ENCODE measurements at places on chromosomes 11 and 22.

- no peak for DNase-seq
Measured at GRCh38 chr11:36271794-36272407, 17.3 kb downstream of the COMMD9 start.

- DNase-seq: no peak
Measured at GRCh38 chr22:36257948-36258670, 5.2 kb downstream of the APOL1 start.

DNA sequence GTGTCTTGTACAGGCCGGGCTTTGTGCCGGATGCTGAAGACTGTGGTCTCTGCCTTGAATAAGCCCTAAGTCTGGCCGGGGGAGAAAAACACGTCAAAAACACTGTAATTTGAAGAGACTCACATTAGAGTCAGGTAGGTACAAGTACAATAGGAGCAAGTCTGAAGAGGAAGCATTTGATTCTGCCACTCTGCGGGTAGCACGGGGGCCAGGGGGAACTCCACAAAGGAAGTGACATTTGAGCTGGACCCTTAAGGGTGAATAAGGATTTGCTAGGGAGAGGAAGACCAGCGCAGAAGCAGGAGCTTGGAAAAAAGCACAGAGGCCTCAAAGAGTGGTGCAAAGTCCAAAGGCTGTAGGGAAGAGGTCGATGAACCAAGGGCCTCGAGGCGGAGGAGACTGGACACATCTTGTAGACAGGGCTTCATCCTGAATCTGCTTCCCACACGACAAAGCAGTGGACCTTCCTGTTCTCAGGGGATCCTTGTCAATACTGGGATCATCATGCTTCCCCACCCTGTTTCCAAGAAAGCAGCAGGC lies 38.7 kb downstream of the BUD13 start:
- DNase-seq: no peak

- no peak for DNase-seq
Measured at GRCh38 chr11:41119484-41119883, 340.0 kb downstream of the LRRC4C start.

DNA sequence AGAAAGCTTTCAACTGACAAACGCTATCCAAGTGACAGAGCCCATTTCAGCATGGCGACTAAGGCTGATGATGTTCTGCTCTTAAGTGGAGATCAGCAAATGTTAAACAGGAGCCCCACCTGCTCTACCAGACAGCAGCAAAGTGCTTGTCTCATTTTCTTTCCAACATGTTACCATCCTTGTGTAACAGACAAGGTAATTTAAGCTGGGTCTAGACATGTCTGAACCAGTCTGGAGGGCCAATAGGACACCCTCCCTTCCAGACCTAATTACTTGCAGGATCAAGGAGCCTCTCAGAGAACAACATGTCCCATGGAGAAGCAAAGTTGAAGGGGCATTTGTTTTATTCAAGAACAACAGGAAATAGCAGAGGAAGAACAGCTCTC lies 3.9 kb upstream of the LMO2 start:
- DNase-seq: no peak

DNA sequence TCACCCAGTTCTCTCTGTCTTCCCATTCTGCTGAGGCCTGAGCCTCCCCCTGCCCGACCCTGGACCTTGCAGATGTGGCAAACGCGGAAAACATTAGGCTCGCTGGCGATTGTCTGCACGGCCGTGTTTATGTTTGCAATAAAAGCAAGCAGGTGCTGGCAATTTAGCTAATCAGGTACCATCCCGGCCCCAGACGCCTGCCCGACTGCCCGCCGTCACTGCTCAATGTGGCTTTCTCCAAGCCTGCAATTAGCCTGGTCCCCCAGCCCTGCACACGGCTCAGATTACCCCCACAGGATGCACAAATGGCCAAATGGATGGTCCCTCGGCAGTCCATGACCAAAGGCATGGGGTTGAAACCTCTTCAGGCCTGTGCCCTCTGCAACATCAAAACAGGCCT lies 259.7 kb downstream of the MN1 start:
- no peak for DNase-seq

GRCh38 chr22:44224166-44224565 lies 43.4 kb downstream of the PARVG start:
- DNase-seq: no peak

GRCh38 chr22:27185760-27186302 lies 528.4 kb downstream of the MIAT start:
- no peak for DNase-seq

- no peak for DNase-seq
Measured at GRCh38 chr11:109046284-109046992, 375.6 kb upstream of the C11orf87 start.

- DNase-seq: no peak
Measured at GRCh38 chr11:35390737-35391682, 28.3 kb downstream of the SLC1A2 start.

DNA sequence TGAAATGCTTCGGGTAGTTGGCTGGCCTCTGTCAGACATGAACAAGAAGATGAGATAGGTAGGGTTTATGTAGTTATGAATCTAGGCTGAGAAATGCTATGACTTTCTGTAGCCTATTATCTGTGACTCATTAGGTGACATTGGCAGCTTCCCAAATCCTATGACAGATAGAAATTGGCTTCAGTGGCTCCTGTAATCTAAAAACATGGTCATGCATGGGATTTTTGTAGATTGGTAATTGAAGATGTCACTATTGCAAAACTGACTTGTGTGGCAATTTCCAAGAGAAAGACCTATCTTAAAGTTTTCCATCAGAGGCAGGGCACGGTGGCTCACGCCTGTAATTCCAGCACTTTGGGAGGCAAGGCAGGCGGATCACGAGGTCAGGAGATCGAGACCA lies 29.4 kb upstream of the GRIK4 start:
- no peak for DNase-seq

GRCh38 chr11:115279813-115280761 lies 224.1 kb downstream of the CADM1 start:
- no peak for DNase-seq

- DNase-seq: no peak
Measured at GRCh38 chr22:41576877-41577276, 12.8 kb downstream of the PMM1 start.

- no peak for DNase-seq
Measured at GRCh38 chr11:127693686-127694085, 693.1 kb upstream of the KIRREL3 start.

GRCh38 chr11:129960216-129961214 lies 42.1 kb downstream of the PRDM10 start:
- DNase-seq: no peak

DNA sequence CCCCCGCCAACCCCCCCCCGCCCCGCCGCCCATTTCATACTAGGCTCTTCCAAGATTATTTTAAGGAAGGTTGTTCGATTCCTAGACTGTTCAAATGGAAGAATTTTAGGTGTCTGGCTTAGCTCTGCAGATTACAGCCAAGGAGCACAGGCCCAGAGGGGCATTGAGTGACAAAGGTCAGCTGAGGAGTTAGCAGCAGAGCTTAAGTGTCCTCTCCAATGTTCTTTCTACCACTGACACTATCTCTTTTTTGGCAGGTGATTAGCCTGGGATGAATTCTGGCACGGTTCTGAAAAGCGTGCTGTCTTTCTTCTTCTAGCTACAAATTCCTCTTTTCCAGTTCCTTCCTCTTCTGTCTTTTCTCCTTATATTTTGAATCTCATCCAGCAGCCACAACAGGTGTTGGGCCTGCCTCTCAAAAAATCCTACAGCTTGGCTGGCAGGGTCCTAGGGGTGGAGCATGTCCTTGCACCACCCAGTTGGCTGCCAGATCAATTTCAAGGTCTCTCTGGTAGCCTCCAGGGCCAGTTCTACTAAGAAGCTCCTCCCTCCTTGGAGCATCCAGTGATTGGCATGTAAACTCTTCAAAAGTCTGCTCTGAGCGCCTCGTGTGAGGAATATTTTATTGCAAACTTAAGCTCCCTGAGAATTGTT lies 23.0 kb downstream of the KCNE3 start:
- DNase-seq: no peak

- no peak for DNase-seq
Measured at GRCh38 chr11:74249496-74249895, 61.9 kb downstream of the P4HA3 start.

DNA sequence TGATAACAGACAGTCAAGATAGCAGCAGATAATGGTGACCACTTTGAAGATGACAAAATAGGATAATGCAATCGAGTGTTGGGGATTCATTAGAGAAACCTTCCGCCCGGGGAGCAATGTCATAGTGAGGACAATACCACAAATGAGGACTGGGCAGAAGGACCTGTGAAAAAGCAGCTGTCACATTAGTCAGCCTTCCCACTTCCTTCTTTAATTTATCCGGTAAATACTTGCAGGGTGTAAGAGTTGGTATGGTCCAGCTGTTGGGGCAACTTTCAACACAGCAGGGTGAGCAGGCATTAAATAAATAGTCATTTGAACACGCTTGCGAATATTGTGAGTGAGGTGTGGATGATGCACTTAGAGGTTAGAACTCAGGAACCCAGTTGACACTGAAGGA lies 132.5 kb upstream of the KIRREL3 start:
- DNase-seq: no peak

DNA sequence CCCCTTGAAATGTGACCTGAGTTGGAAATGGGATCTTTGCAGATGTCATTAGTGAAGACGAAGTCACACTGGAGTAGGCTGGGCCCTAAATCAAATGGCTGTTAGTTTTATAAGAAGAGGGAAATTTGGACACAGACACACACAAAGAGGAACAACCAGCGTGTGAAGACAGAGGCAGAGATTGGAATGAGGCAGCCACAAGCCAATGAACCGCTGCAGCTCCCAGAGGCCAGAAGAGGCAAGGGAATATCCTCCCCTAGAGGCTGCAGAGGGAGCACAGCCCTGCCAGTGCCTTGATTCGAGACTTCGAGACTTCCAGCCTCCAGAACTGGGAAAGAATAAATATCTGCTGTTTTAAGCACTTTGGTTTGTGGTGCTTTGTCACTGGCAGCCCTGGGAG lies 484.5 kb downstream of the MN1 start:
- DNase-seq: no peak

GRCh38 chr11:44190883-44191230 lies 95.4 kb downstream of the EXT2 start:
- no peak for DNase-seq

DNA sequence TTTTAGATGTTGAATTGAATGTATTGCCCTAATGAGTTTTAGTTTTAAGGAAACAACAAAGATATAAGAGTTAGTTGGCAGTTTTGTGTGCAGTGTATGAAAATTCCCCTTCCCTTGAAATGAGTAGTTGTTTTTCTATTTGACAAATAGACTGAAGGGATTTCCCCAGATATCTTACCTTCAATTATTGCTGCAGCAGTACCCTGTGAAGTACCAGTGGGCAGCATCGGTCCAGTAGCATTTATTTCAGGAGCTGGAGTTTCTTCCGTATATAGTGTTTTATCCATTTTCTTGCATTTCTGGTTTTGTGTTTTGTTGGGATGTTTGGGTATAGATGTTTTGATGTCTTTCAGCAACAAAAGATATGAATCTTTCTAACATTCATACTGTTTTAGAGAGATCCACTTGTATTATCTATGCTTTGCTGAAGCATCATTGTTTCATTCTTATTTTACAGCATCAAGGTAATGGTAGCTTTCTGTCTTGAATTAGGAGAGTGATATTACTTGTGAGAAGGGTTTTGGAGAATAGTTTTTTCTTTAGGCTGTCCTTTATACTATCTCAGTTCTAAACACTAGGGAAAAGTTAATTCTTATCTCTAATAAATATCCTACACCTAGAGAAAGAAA lies 7.4 kb downstream of the KMT2A start:
- DNase-seq: no peak

- DNase-seq: no peak
Measured at GRCh38 chr11:65742353-65742752, 21.8 kb upstream of the RNASEH2C start.

GRCh38 chr22:50034126-50035081 lies 21.8 kb upstream of the IL17REL start:
- DNase-seq: no peak

DNA sequence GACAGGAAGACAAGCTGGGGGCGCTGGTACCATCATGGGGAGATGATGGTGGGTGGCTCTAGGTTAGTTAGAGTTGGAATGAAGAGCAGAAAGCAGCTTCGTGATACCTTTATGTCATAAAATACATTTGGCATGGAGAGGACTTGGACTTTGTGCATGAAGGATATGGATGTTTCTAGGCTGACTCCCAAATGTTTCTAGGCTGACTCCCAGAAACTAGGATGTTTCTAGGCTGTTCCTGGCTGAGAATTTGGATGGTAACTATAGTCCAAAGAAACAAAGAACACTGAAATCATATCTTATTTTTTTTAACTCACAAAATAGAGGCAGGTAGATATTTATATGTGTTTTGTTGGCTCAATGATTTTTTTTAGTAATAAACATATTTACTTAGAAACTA lies 89.4 kb upstream of the VPREB1 start:
- no peak for DNase-seq

DNA sequence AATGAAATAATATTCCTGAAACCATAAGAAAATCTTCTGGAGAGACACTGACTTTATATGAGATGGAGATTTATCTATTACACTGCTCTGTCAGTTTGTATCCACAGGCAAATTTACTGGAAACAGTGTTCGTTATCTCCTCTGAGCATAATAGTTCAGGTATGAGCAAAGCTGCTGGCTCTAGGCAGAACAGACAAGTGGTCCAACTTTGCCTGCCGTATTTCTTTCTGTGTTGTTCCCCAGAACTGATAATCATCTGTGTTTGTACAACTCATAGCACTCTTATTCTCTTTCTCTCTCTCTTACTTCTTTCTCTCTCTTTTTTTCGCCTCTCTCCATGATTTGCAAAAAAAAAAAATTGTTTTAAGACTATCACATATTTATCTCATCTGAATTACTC lies 623.8 kb upstream of the CHORDC1 start:
- DNase-seq: no peak

DNA sequence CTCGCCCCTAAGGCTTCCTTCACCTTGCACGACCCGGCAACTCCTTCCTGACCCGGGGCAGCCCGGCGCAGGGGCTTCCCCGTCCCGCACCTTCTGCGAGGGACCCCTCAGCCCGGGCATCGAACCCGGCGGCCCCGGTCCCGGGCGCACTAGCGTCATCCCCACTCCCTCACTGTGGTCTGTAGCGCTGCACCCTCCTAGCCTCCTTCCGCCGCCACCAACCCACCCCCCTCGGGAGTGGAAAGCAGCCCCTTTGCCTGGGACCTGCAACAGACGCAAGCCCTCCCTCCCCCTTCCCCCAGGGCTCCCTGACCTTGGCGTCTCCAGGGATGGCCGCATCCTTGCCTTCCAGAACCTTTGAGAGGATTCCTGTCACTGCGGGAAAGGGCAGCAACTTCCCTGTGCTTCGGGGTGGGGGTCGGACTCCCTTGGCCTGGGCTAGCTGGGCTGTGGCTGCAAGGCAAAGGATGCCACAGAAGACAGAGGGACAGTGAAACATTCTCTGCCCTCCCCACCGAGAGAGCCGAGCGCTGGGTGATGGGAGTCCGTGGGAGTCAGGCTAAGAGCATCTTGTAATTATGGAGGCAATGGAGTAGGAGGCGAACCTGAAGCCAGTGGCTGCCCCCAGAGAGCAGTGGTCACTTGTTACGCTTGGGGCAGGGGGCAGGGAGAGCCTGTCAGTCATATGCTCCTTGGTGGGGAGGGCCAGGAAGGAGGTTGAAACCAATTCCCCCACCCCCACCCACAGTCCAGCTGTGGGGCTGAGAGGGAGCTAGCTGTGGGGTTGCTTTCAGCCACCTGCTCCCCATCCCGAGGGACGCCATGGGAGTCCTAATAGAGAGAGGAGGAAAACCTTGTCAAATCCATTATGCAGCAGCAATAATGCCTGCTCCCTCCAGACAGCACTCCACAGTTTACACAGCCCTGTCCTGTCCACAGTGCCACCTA lies 920 bp downstream of the TMEM132A start:
- no peak for DNase-seq

- DNase-seq: no peak
Measured at GRCh38 chr11:2777386-2777785, 77.6 kb upstream of the KCNQ1OT1 start.

GRCh38 chr11:60995798-60996197 lies 24.3 kb downstream of the CD6 start:
- no peak for DNase-seq
